ENCODE measurements at places on chromosomes 7 and 10.

- DNase-seq: no peak
These were observed 178.0 kb downstream of the JCAD start for GRCh38 chr10:29881336-29881771.

GRCh38 chr10:112946649-112947048 is 3.4 kb upstream of the TCF7L2 start:
- no peak for DNase-seq

GRCh38 chr7:33039257-33039902 is 23.2 kb downstream of the NT5C3A start:
- no peak for DNase-seq

- no peak for DNase-seq
These were observed 45.6 kb downstream of the ELAPOR2 start for GRCh38 chr7:87013840-87014190.

GRCh38 chr10:71970869-71971268 is 6.7 kb downstream of the CHST3 start:
- no peak for DNase-seq

GRCh38 chr10:113993489-113993991 is 50.1 kb upstream of the ADRB1 start:
- DNase-seq: no peak

- DNase-seq: no peak
These were observed 9.2 kb downstream of the AGBL3 start for GRCh38 chr7:134995239-134996096.

- no peak for DNase-seq
These were observed 16.0 kb upstream of the SLC29A3 start for GRCh38 chr10:71302874-71303568.

DNA sequence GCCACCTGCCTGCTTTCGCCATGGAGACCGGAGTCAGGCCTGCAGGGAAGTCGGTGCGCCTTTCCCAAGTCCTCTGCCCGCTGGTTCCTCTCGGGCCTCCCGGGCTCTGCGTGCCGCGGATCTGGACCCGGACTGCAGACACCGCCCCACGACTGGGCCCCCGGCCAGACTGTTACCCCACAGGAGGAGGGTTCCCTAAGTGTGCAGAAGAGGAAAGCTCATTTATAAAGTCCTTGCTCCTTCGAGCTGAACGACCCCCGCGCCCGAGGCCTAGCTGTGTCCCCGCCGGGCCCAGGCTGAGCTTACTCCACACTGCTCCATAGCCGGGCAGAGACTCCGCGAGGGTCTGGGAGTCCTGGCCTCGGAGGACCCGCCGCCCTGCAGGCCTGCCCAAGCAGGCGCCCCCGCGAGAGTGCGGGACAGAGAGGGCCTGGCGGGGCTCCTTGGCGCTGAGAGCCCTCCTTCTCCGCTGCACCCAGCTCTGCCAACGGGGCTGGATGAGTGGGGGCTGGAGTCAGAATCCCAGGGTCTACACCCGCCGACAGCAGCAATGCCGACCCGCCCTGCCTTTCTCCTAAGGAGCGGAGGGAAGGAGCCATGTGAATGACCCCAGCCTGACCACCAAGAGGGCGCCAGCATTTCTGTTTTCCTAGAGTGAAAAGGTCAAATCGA is 8.3 kb downstream of the EN2 start:
- DNase-seq: no peak

DNA sequence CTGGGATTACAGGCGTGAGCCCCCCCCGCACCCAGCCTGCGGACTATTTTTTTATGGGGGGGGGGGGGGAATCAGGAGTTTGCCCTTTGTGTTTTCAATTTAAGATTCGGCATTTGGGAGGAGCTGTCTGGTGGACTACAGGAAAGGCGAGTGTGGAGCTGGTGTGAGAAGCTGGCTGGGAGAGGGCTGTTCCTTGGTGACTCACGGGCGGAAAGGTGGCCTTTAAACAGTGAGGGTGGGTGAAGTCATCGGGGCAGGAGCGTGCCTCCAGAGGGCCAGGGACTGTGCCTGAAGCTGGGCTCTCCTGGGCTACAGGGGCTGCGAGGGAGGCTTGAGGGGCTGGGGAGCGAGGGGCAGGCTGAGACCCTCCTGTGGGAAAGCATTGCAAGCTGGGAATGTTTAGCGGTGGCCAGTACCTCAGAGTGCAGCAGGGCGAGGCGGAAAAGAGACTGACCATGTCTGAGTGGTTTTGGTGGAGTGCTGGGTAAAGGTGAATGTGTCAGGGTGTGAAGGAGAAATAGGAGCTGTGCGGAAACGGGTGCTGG is 39.7 kb upstream of the ZNF32 start:
- DNase-seq: no peak

GRCh38 chr10:5360318-5360915 is 4.3 kb upstream of the UCN3 start:
- no peak for DNase-seq

DNA sequence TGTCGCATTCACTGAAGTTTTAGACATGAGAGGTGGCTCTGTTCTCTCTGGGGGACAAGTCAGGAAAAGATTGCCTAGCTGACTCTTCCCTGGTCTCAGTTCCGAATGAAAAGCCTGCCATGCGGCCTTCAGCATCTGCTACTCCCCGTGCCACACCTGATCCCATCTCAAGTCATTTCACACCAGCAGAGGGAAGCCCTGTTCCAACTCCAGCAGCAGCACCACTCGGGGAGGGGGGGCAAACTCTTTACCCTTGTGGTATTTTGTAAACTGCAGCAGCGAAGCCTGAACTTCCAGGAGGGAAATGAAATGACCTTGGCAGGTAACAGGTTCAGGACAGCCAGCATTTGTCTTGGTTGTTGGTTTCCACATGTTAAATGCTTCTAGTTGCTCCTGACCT is 13.8 kb downstream of the LRRC4 start:
- DNase-seq: no peak

- DNase-seq: no peak
These were observed 3.2 kb downstream of the SLC4A2 start for GRCh38 chr7:151062399-151063211.

DNA sequence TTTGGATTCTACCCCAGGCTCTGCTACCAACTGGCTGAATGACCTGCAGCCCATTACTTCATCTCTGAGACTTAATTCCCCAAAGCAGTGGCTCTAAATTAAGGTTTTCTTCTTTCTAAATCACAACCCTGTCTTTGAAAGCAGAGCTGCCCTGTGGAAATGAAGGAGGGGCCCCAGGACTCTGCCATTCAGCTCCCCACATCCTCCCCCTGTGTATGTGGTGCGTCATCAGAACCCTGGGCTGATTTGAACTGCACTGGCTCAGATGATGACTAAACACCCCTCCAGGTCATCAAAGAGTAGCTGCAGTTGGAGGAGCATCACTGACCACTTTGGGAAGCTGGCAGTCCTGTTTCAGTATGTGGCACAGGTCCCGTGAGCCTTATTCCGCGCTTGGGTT is 46.6 kb downstream of the BPGM start:
- DNase-seq: no peak

- DNase-seq: no peak
These were observed 24.5 kb downstream of the RPA3 start for GRCh38 chr7:7693881-7694280.

DNA sequence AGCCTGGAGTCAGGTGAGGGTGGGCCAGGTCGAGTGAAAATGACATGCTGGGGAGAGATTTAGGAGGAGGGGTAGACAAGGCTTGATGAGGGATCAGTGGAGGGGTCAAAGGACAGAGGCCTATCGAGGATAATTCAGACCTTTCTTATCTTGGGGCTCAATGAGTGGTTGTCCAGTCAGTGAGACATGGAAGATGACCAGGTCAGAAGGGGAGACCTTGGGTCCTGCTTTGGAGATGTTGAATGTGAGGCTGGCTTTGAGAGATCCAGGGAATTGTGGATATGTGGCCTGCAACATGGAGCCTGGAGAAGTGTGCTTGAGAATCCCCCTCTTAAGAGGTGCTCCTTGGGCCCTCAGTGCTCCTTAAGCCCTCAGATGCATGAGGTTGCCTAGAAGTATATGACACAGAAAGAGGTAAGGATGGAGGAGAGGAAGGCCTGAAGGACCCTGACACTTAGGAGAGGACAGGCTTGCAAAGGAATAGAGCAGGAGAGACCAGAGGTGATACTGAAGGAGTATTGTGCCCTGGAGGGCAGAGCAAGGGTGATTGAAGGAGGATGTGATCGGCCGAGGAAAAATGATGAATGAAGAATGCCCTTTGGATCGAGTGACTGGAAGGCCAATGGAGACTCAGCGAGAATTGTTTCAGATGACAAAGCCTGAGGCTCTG is 129.8 kb upstream of the GPR26 start:
- no peak for DNase-seq

DNA sequence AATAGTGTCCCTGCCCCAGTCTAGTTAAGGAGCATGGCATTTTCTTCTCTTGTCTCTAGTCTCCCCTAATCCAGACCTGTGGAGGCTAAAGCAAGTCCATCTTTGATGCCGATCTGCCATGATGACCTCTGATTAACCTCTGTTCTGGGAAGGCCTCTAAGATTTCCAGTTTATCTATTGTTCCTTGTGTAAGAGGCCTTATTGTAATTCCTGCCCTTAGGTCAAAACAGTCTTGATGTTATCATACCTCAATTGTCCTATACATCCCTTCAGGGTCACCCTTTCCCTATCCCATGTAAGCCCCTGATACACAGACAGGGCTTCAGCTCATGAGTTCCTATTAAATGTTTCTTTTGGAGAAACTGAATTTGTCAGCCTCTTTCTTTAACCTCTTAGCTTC is 4.9 kb upstream of the ZMIZ2 start:
- DNase-seq: no peak

- no peak for DNase-seq
These were observed 2.3 kb downstream of the PRXL2A start for GRCh38 chr10:80410578-80411145.

- no peak for DNase-seq
These were observed 134.0 kb upstream of the SEMA3A start for GRCh38 chr7:84328571-84328970.
